Stimulated activated CD8-positive, alpha-beta memory T cell treated with anti-CD3 and anti-CD28 coated beads, Interleukin-4, amount 100 ng/mL, for 1 hour (primary cell): ENCODE measurements at places on chromosomes 5 and 9.

- DNase-seq = no peak
Measured at GRCh38 chr5:181114284-181114843, 16.6 kb downstream of the OR2V1 start.

DNA sequence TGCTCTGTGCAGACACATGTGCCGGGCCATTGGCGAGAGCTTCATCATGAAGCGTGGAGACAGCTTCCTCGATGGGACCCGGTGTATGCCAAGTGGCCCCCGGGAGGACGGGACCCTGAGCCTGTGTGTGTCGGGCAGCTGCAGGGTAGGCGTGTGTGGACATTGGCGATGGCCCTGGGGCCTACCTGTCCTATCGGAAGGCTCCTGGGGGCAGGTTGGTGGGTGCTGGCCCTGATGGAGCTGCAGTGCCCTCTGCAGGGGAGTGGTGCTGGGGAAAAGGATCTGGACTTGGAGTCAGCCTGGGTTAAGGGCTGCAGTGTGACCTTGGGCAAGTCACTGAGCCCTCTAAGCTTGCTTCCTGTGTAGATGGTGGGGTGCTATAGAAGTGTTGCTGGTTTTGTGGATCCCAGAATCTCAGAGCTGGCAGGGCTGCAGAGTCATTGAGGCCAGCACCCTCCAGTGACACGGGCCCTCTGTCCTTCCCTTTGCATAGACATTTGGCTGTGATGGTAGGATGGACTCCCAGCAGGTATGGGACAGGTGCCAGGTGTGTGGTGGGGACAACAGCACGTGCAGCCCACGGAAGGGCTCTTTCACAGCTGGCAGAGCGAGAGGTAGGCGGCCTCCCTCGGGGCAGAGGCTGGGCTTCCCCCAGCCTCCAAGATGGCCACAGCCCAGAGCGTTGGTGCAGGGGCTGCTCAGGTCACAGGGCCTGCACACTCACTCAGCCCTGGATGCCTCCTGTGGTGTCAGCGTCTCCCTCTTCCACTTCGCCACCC lies 15.8 kb downstream of the ADAMTS13 start:
- no peak for DNase-seq

GRCh38 chr9:17906176-17906840 lies 327.4 kb downstream of the SH3GL2 start:
- no peak for DNase-seq

DNA sequence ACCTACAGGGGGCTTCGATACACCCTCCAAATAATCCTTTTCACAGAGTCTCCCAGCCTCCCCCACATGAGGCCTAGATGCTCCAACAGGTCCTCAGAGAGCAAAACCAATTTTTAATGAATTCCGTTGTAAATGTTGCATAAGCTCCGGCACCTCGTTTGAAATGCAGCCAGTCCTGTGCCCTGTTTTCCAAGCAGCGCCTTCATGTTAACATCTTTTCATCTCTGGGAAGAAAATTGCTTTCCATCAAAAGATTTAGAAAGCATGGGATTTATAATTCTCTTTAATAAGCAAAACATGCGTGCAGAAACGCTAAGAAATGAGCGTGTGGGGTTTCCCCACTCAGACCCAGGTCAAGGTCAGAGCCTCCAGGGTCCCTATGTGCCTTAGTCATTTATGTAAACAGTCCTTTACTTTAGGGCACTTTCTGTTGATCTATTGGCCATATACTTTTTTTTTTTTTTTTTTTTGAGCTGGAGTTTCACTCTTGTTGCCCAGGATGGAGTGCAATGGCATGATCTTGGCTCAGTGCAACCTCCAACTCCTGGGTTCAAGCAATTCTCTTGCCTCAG lies 177.5 kb upstream of the S1PR3 start:
- no peak for DNase-seq

- DNase-seq = no peak
Measured at GRCh38 chr9:4152876-4153275, 147.0 kb downstream of the GLIS3 start.

DNA sequence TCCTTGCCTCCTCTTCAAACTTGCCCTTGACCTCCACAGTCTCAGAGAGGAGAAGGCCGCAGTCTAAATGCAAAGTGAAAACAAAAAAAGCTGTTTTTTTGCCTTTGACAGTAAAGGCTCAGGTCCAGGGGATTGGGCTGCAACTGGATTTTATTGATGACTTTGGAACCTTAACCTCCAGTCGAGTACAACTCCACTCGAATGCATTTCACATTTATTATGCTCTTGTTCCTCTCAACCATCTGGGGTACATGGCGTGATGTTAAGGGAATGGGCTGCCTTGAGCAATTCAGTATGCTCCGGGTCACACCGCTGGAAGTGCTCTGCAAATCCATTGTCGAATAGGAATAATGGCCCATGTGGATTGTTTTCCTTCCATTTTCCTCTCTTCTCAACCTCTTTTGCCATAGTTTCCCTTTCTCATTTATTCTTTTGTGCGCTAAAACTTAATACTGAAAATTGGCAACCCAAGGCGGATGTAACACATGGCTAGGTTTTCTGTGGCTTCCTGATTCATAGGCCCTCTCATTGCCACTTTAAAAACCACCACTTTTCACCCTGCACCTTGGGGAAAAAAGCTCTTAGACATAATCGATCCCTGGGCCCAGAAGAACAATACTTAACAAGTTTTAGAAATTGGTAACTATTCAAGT lies 34.3 kb downstream of the ITK start:
- no peak for DNase-seq

- DNase-seq = no peak
Measured at GRCh38 chr5:108760512-108760911, 12.8 kb downstream of the FER start.

GRCh38 chr5:109693535-109694400 lies 4.0 kb downstream of the MAN2A1 start:
- no peak for DNase-seq

- DNase-seq = no peak
Measured at GRCh38 chr5:159593518-159594073, 263.3 kb upstream of the IL12B start.

DNA sequence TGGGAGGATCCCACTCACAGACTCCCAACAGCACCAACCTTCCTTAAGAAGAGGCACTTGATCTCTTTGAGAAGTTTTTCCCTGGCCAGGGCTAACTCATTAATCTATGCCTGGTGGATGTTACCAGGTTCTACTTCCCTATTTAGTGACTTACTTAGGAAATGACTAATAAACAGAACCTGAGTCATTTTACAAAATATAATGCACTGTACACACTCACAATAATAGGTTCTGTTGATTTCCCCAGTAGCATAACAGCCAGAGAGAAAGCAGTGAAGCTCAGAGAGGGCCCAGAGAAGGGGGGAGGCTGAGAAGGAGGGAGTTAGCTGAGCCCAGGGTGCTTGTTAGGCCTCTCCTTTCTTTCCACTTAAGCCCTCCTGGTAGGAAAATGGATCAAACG lies 27.1 kb downstream of the FRMD3 start:
- DNase-seq = no peak

GRCh38 chr5:120304663-120305062 lies 159.4 kb upstream of the PRR16 start:
- DNase-seq = no peak

DNA sequence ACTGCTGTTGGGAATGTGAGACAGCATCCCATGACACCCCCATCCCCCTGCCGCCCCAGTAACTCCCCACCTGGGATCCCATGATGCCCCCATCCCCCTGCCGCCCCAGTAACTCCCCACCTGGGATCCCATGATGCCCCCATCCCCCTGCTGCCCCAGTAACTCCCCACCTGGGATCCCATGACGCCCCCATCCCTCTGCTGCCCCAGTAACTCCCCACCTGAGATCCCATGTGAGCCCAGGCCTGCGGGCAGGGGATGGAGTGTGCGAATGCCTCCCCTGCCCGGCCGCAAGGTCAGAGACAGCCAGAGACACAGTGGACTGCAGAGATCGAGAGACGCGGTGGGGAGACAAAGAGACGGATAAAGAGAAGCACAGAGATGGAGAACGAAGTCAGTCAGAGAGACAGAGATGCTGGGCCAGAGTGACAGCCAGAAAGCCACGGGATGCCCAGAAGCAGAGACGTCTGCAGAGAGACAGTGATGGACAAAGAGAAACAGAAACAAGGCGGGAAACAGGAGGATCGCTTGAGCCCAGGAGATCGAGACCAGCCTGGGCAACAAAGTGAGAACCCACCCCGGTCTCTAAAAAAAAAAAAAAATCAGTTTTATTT lies 992 bp downstream of the SH2D3C start:
- no peak for DNase-seq

GRCh38 chr9:89471390-89471789 lies 26.5 kb downstream of the SEMA4D start:
- DNase-seq = no peak

GRCh38 chr9:127917603-127918002 lies 762 bp upstream of the ST6GALNAC4 start:
- DNase-seq = no peak

DNA sequence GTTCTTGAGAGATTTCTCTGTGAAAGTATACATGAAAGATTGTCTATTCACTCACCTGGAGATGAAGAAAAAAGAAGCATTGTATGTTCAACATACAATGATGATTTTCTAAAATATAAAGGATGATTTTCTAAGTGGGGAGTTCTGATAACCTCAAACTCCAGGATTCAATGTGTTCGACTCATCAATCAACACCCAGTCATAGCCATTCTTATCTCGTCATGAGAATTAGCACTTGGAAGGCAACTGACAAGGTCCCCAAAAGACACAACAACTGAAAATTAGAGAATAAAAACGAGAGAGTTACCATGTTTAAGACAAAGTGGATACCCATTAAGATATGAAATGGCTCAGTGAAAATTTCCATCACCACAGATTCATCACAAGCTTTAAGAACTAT lies 52.1 kb upstream of the SIMC1 start:
- DNase-seq = no peak

GRCh38 chr5:139637438-139638089 lies 10.6 kb upstream of the CXXC5 start:
- DNase-seq = no peak

DNA sequence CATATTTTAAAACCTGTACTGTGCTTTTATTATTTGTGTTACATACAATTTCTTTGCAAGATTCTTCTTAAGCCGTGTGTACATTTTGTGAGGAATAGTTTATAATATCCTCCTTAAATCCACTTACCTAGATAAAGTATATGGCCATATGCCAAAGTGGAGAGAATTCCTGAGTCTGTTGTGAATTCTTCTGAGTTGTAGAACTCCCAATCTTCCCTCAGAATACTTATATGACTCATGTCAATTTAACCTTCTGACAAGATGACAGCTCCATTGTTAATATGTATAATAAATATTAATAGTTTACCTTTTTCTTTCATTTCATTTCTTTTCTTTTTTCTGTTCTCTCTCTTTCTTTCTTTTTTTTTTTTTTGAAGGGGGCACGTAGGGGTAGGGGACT lies 6.0 kb upstream of the RICTOR start:
- DNase-seq = no peak

DNA sequence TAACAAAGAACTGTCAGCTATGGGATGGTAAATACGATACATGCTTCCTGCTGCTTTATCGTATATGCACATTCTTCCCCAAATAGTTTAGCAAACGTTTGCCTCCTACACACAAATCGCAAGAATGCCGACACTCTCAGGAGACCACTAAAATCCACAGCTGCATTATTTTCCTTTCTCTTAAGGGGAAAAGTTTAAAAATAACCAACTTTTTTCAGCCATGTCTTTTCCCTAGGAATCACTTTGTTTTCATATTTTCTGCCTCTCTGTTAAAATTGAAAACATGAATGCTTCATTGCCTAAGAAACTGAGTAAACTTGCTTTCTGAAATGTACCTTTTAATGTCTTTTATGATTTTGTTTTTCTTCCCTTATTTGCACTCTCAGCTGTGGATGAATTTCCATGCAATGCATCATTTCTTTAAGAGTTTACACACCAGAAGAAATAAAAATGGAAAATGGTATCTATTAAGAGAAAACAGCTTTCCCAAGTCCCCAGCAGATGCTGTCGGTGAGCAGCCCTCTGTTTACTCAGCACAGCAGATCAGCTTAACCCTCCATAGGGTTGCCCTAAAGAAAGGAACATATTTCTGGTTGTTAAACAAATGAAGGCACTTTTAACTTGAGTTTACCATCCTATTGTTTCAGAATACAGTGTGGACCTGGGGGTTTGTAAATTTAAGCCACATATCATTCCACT lies 66.2 kb downstream of the IZUMO3 start:
- no peak for DNase-seq

GRCh38 chr5:142756576-142756975 lies 13.6 kb upstream of the ARHGAP26 start:
- no peak for DNase-seq

- no peak for DNase-seq
Measured at GRCh38 chr9:113808391-113809358, 67.4 kb upstream of the ZNF618 start.

DNA sequence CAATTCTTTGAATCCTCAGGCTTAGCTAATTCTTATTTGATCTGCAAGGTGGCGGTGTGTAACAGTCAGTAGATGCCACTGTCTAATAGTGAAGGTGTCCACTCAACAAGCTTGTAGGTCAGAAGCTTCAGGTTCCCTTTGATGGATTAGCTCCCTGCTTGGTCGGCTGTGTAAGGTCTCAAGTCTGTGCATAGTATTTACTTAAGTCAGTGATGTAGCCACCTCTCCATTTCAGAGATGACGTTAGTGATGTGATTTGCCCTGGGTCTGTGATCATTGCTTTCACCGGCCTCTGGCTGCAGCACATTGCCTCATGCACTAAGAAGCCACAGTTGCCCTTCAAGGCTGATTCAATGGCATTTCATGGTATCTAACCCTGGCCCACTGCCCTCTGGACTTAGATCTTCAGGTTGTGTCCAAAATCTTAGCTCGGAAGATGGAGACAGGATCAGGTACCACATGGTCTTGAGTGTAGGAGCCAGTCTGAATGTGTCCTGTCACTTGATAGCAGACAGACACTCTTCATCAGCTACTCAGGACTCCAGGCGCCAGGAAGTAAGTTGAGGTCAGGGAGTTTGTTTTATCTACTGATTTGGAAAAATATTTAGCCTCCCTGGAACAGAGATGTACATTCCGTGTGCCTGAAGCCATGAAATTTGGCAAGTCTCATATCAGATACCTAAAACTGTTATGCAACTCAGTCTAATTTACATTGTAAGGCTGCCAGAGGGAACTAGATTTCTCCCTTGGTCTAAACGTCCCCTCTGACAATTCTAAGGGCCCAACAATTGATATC lies 42.9 kb downstream of the SUB1 start:
- no peak for DNase-seq

DNA sequence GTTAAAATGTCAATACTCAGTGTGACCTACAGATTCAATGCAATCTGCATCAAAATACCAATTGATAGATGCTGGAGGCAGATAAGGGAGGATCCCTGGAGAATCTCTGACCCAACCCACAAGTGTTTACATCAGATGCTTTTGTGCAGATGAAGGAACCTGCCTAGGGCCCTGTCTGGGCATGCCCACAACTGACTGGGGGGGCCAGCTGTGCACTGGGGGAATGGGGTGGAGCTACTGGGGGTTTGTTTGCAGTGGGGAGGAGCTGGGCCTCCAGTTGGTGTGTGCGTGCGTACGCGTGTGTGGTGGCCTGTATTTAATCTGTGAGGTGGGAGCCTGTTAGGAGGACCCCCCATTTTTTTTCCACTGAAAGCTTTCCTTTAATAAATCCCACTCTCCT lies 244.9 kb downstream of the TRIM36 start:
- no peak for DNase-seq
